NCI-H2171 treated with DMSO at 0.1 percent for 48 hours (cell line): ENCODE measurements at places on chromosomes 3 and 15.

DNA sequence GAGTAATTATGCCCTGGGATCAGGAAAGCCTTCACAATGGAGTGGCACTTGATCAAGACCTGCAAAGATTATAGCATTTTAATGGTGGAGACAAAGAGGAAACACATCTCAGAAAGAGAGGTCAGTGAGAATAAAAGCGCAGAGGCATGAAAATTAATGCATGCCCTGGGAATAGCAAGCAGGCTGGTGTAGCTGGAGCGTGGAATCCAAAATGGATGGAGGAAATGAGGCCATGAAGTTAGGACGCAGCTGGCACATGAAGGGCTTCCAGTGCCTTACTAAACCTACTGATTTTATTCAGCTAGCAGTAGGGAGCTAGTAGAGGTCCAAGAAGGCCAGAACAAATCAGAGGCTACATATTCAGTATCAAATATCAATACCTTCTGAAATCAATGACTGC is 38.1 kb downstream of the TMEM212 start:
- no peak for DNase-seq

- no peak for DNase-seq
These were observed 300.4 kb upstream of the RASGRP1 start for GRCh38 chr15:38864827-38865581.

- DNase-seq: no peak
These were observed 254.5 kb upstream of the RARB start for GRCh38 chr3:25173606-25174005.

GRCh38 chr3:151183265-151183671 is 19.7 kb downstream of the GPR171 start:
- DNase-seq: no peak

- DNase-seq: no peak
These were observed 31.8 kb downstream of the PCYT1A start for GRCh38 chr3:196255776-196256175.

DNA sequence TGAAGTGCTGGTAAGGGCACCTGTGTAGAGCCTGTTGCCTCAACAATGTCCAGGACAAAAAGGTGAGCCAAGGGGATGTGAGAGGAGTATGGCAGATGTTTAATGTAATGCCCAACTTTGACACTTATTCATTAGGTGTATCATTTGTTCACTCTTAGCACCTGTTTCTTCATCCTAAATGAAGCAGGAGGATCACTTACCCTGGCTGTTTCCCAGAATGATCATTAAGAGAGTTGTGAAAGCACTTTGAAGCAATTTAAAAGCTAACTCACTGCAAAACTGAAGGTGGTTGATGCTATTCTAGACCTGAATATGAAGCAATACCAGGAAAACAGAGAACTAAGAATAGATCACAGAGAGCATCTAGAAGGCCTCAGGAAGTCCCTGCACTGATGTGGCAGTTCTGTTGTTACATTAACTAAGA is 3.4 kb upstream of the HHLA2 start:
- DNase-seq: no peak

DNA sequence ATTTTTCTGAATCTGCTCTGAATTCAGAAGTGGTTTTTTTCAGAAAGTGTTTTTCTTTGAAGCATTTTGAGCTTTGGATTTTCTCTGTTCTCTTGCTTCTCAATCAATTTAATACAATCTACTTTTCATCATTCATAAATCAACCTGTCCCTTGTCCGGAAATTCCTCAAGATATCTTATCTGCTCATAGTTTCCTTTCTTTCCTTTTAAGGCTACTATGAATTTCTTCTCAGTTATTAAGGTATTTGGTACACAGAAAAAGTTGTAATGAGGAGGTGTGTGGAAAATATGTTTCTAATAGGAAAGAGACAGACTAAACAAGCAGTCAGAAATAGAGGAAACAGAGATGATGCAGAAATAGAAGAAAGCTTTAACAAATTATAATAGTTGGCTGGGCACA is 14.4 kb downstream of the CGGBP1 start:
- DNase-seq: no peak

- no peak for DNase-seq
These were observed 746.0 kb downstream of the VGLL3 start for GRCh38 chr3:86244905-86245304.

DNA sequence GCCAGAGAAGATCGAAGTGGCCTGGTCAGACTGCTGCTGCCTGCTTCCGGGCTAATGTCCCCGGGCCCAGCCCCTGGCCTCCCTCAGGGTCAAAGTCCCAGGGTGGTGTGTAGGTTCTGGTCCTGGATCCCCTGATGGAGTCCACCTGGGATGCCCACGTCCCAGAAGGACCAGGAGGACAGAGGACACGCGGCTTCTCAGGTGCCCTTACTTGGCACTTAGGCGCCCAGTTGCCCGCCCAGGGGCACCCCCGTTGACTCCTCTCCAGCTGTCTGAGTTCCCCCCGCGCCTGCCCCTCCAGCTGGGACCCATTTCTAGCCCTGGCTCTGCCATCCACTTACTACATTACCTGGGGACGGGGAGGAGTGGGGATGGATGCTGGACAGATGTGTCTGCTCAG is 44.6 kb downstream of the LINGO1 start:
- no peak for DNase-seq

- DNase-seq: no peak
These were observed 37.5 kb upstream of the SLITRK3 start for GRCh38 chr3:165233501-165234195.

DNA sequence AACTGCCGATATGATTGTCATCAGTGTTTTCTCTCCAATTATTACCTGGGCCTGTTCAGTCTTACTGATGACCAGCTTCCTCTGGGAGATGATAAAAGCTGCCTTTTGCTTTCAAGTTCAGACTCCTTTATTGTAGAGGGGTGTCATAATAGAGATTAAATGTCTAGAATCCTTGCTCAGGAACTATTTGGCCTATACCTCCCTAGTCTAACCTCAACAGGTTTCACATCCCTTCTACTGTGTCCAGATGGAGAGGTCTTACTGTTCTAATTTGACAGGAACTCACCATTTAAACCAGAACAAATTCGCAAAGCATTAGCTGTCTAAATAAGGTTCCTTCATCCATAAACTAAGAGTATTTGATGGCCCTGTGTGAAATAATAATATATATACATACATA is 88.0 kb downstream of the BCHE start:
- no peak for DNase-seq

DNA sequence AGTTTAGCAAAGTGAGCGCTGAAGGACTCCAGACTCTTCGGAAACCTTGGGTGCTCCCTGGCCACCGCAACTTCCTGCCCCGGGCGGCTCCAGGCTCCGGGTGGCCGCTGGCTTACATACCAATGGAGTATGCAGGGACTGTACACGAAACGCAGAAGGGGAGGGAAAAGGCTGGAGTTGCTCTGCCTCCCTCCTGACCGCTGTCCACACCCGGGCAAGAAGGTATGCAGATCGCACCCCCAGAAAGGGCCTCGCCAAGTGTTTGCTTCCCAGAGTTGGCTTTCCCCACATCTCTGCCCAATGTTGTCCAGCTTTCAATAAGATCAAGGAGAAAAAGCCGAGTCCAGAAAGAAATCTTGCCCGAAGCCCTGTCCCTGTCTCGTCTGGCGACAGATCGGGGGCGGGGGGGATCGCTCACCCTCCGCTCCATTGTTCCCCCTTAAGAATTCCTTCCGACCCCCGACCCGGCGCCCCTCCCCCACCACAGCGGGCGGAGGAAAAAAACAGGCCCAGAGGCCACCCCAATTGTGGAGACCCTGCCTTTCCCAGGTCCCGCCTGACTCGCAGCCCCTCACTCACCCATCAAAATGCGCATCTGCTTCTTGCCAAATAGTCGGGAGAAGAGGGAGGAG is 533 bp downstream of the ARF4 start:
- peak; percentile 1 for DNase-seq

- no peak for DNase-seq
These were observed 32.6 kb downstream of the EIF2AK4 start for GRCh38 chr15:39966521-39966920.

- no peak for DNase-seq
These were observed 277.7 kb downstream of the GAP43 start for GRCh38 chr3:115901008-115901407.

DNA sequence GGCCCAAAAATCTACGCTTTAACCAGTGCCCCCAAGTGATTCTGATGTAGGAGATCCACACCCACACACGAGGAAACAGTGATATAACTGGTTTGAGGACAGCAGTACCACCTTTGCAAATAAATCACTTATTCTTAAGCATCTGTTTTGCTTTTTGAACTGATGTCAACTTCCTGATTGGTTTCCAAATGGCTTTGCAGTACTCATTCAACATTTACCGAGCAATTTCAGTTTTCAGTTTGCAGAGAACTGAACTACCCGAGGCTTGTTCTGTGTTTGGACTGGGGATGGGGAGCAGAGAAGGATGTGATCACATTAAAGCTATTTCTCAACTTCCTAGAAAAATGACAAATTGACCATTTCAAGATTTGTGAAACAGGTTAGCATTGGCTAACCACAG is 1.1 kb upstream of the GYG1 start:
- no peak for DNase-seq

- DNase-seq: no peak
These were observed 416.2 kb downstream of the NR2F2 start for GRCh38 chr15:96746665-96747064.

- DNase-seq: no peak
These were observed 223.8 kb downstream of the ADAMTS9 start for GRCh38 chr3:64463981-64464380.

DNA sequence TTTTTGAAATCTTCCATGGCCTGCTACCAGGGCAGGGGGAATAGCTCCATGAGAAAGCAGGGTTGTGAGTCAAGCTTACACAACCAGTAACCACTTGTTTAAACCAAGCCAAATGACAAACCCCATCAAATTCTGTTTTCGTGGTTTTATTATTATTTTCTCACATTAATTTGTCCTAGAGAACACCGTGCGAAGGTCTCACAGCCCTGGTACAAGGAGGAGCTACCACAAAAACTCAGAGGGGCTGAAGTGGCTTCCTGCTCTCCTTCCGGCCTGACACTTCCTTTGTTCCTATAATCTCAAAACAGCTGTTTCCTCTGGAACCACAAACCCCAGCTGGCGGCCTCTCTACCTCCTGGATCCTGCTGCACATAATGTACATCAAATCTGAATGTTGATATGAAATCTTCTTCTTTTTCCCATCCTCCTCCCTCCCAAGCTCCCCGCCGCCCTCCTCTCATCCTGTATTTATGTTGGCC is 375.9 kb downstream of the MCTP2 start:
- DNase-seq: no peak

GRCh38 chr15:31147456-31147855 is 45.9 kb upstream of the TRPM1 start:
- DNase-seq: no peak

DNA sequence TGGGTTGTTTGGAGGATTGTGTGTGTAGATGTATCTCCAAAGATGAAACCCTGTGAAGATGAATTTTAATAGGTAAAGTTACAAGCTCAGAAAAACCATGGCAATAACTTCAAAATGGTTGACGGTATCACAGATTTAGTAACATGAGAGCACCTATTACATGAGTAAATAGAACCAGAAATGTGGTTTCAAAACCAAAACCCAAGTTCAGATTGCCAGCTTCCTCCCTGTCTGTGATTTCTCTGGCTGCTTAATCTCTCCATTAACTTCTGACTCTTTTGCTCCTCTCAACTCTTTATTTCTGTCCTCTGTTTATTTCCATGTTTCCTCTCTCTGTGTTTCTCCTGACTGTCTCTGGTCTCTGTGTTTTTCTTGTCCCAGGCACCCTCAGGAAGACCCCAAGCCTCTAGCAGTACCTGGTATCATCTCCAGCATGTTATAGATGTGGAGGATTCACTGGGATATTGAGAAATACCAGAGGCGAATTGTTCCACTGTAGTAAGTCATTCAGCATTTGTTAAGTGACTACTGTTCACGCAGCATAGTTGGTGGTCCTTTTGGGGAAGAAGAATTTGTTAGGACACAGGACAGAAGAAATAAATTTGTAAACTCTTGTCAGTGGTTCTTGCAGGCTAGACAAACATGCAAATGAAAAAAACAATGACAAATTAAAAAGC is 138.8 kb downstream of the BBX start:
- no peak for DNase-seq

DNA sequence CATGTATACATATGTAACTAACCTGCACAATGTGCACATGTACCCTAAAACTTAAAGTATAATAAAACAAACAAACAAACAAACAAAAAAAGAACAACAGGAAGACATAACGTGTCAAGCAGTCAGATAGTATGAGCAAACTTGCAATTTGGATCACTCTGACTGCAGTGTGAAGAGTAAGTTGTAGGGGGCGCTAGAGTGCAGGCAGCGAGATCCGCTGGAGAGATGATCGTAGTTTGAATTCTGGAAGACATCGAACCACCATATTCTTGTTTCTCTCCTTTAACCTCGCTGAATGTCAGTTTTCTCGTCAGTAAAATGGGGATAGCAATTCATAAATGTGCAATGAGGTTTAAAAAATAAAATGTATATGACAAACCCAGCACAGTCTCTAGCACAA is 165.2 kb upstream of the LMCD1 start:
- DNase-seq: no peak
